ENCODE measurements at places on chromosomes 7 and 10.

DNA sequence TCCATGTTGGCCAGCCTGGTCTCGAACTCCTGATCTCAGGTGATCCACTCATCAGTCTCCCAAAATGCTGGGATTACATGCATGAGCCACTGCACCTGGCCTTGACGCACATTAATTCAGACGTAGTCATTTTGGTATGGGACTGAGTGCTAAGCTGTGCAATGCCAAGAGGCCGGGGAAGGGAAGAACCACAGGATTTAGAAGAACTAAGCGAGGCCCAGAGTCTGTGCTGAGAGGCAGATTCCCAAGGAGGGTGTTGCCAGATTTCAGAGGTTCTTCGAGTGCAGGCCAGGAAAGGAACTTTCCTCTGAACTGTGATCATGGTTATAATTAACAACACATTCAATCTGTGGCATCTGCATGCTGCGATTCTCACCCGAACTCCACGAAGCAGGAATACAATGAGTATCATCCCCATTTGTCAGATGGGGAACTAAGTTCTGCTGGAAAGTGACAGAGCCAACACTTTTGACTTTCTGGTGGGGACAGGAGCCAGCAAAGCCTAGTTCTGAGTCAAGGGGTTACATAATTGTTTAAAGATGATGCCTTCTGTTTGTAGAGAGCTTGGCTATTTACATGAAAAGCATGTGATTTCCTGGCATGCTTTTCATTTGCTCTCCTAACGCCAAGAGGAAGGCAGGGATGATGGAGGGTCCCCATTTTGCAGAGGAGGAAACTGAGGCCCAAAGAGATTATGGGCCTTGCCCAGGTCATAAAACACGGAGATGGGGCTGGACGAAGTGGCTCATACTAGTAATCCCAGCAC is 6.2 kb upstream of the ZAN start:
- DNase-seq, result no peak

GRCh38 chr7:126839624-126840023 is 413.1 kb downstream of the GRM8 start:
- no peak for DNase-seq

GRCh38 chr10:131128731-131129130 is 182.8 kb downstream of the TCERG1L start:
- peak; percentile 25 for DNase-seq

DNA sequence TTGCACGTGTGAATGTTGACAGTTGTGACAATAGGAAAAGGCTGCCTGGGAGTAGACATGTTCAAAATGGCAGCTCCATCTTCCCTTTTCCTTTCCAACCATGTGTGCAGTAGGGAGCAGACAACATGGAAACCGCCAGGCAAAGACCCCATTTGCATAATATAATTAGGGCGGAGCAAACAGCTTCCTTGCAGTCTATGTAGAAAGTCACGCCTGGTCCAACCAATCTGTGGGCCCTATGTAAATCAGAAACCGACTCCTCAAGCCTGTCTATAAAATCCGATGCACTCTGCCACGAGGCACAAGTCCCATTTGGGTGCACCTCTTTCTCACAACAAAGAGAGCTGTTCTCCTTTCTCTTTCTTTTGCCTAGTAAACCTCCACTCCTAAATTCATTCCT is 19.6 kb downstream of the NEBL start:
- no peak for DNase-seq

- DNase-seq, result no peak
Observed at GRCh38 chr7:1531979-1532455, 1.5 kb downstream of the MAFK start.

- DNase-seq, result no peak
Observed at GRCh38 chr10:125538947-125539731, 143.8 kb downstream of the TEX36 start.

- DNase-seq, result peak; percentile 30
Observed at GRCh38 chr10:75492173-75492925, 60.9 kb downstream of the LRMDA start.

DNA sequence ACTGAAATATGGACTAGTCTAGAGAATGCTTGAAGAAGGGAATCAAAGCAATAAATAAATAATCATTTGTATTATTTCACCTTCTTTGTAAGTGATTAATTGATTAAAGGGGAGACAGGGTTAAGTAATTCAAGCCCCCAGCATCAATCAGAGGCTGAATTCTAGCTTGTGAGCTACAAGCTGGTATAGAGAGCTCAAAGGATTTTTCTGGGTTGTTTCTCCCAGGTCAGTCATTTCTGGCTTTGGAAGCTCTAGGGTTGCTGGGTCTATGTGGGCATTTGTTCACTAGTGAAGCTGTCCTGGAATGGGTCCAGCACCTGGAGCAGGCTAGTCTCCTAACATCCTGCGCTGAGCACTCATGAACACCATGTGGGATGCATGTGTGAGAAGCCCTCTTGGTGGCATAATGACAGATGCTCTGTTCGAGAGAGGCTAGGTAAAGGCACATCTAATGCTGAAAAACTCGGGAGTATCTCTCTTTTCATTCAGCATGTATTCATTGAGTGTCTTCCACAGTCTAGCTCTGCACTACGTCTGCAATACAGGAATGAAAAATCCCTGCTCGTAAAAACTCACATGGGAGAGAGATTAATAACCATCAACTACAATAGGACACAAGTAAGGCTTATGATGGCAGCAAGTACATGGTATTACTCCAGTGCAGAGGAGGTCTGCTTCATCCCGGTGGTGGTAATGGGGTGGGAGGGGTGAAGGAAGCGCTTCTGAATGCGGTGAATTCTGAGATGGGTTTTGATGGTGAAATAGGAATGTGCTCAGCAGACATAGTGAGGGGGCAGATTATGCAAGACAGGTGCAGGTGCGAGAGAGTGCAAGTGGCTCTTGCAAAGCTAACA is 68.0 kb upstream of the NRP1 start:
- no peak for DNase-seq

DNA sequence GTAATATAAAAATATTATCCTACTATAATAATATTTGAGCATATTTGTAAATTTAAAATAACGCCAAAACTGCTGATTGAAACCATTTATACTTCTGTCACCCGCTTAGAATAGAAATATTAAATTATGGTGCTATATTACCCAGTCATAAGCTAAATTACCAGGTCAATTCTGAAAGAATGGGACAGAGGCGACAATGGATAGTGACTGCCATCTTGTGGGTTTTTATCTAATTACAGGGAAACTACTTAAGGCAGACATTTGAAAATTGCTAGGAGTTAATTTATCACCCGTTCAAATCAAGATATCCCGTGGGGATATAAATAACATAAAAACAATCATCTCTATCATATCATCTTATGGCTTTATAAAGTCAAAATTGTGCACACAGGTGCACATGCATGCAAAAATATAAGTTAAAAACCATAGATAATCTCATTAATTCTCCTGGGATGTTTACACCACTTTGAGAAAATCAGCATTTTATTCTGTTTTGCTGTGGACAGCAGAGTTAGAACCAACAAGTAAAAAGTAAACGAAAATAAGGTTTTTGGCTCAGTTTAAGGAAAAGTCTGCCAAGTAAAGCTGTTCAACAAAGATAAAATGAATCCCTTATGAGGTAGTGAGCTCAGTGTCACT is 41.3 kb upstream of the HPSE2 start:
- no peak for DNase-seq

DNA sequence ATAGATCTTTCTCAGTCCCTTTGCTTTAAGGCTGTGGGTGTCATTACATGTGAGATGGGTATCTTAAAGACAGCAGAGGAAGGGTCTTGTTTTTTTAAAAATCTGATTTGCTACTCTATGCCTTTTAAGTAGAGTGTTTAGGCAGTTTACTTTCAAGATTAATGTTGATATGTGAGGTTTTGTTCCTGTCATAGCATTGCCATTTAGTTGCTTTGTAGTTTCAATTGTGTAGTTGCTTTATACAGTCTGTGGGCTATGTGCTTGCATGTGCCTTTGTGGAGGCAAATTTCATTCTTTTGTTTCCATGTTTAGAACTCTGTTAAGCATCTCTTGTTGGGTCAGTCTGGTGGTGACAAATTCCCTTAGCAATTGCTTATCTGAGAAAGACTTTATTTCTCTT is 54.6 kb downstream of the ZNF783 start:
- DNase-seq, result no peak

DNA sequence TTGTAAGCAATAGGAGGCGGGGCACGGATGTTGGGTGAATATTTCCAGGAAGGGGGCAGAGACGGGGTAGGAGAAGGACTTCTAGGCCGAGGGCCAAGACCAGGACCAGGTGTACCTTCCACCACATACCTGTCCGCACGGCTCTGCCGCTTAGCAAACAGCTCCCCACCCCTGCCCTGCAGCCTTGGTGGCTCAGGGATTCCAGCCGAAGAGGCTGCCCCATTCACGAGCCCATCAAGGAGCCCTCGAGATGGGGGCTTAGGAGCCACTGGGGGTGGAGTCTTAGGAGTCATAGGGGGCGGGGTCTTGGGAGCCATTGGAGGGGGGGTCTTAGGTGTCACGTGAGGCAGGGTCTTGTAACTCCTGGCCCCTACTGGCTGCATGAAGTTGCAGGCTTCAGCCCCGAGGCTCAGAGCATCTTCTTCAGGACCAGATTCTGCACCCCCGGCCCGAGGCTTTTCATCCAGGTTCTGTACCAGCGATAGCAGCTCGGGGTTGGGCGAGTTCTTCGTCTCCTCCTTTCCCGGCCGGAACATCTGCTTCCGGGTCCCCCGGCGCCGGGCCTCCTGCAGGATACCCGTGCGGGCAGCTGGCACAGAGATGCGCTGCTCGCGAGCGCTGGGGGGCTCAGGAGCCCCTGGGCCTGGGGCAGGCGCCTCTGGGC is 6.1 kb upstream of the MYOZ1 start:
- no peak for DNase-seq

Measured in WERI-Rb-1 (cell line).